A549 treated with GW870086 at 1 μM for 4 hours (cell line): ENCODE measurements at places on chromosomes 2 and 18. TPM values are rescaled to one million over a fixed set of nuclear protein-coding genes. Genes with fewer than 3 reads are reported as not detected.

The FEV gene
- total RNA-seq = not detected in 5 replicates

The CNGA3 gene
- 0.03 to 0.06 TPM in 2 of 5 replicates, not detected in the others for total RNA-seq

The NXPH2 gene
- not detected in 5 replicates for total RNA-seq

The KIAA2012 gene
- total RNA-seq = not detected in 5 replicates

The RAPGEF4 gene
- total RNA-seq = 0.09 to 0.69 TPM (median 0.28 TPM) in 5 replicates

The MZT2A gene
- total RNA-seq = 131 to 196 TPM (median 185 TPM) in 5 replicates

The GBX2 gene
- 1.9 to 4.1 TPM (median 3.0 TPM) in 5 replicates for total RNA-seq

The KIF5C gene
- 0.30 to 0.39 TPM (median 0.32 TPM) in 5 replicates for total RNA-seq

The CD8B2 gene
- not detected in 5 replicates for total RNA-seq
